CD4-positive, alpha-beta T cell treated with Interleukin-17A for 1 hour (primary cell): ENCODE measurements at places on chromosomes 7 and 10.

DNA sequence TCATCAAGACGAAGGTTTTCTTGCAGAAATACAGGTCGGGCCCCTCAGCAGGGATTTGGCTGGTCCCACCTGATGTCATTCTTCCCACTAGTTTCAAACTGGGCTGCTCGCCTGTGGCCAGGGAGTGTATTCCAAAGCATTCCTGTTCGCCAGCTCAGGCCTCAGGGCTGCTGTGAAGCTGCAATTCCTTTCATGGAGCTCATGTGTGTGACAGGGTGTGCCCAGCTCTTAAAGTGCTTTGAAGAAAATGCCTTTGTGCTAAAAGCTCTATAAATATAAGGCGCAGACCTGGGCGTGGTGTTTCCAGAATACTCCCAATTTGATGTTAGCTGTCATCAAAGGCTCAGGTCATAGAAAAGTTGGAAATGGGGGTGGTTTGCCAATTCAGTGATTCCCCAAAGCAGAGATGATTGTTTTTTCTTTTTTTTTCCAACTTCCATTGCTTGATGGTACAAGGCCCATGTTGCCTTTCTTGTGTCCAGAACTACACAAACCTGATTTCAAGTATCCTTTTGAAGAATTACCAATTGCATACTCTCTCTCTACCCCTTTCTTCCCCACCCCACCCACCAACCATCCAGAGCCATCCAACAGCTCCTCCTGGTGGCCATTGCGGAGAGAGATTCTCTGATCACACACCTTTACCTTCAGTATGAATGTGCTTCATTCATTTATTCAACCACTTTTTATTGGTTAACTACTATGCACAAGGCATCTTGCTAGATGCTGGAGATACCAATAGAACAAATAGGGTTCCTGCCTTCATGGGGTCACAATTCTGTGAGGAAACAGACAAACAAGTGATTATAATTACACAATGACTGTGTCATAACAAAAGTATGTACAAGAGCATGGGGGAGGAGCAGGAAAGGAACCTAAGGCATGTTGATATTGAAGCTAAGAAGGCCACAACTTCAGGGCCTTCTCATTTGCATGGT lies 297.3 kb upstream of the LYZL1 start:
- peak; percentile 27 for DNase-seq

DNA sequence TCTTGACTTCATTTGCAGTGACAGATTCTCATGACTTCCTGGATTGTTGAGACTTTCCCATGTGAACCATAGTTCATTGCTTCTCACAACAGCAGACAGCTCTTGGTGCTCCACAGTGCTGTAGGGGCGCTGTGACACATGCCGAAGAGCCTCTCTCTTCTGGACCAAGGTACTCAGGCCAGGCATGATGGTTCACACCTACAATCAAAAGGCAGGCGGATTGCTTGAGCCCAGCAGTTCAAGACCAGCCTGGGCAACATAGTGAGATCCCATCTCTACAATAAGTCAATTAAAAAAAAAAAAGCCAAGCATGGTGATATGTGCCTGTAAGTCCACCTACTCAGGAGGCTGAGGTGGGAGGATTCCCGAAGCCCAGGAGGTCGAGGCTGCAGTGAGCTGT lies 354.5 kb downstream of the GALNT17 start:
- no peak for DNase-seq

DNA sequence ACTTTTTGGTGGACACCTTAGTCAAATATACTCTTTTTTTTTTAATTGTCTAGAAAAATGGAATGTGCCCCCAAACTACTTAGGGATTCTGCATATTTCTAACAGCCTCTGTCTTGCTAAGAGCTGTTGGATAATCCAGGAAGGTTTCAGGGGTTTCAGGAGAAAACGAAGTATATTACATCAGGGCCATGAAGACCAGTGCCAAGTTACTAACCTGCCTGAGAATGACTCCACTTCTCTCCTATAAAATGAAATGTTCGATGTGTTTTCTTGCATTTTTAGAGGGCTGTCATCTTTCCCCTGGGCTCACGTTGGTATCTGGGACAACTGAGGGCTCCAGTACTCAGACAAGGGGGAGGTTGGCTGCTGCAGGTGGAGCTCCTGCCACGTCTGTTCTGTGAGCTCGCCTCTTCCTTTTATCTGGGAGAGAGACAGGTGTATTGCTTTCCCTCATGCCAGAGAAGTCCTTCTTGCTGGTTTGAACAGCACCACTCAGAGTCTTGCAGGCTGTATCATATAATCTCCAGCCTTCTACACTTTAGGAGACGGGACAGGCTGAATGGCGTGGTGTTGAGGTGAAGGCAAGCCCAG lies 71.3 kb downstream of the CAMK1D start:
- DNase-seq: no peak

DNA sequence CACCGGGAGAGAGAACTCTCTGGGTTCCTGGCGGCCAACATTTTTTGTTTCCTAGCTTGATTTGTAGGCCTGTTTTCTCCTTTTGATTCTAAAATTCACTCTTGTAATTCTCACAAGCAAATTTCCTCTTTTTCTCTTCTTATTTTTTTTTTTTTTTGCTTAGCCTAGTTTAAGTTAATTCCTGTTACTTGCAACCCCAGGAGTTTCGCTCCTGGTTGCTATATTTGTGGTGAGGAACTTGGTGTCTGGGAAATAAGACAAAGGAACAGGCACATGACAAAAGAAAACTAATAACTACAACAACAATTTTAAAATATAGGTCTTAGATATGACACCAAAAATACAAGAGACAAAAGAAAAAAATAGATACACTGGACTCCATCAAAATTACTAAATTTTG lies 6.7 kb downstream of the AOAH start:
- no peak for DNase-seq

- DNase-seq: peak; percentile 79
These were observed 9.2 kb upstream of the PWWP2B start for GRCh38 chr10:132387764-132388210.

DNA sequence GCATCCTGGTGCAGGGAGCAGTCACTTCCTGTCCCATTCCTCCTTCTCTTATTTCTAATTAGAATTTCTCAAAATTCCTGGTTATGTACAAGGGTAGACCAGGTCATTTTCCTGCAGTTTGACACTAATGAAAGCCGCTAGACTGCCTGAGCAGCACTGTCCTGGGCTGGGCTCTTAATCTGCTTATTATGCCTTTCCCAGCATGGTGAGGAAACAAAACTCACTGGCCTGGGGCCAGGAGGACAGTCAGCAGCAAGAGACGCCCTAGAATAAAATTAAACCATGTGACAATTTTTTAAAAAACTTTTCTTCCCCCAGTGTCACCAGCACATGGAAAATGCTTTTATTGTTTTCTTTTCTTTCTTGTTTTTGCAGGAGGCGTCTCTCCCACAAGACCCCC lies 647.5 kb downstream of the TYW1 start:
- DNase-seq: no peak

DNA sequence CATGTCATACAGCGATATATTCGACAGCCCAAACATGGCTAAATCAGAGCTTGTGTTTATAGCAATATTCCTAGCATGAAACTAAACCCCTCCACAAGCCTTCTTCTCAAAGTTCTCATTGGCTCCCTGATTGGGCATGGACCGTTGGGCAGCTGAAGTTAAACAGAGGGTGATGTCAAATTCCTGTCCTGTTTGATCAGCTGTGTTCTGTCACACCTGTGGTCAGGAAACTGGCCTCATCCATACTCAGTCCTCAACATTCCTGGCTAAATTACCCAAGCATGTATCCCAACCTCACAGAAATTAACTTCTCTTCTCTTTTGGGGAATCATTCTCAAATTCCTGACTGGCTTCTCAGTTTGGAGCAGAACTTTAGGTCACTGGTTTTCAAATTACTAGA lies 107.9 kb downstream of the ODAD2 start:
- DNase-seq: no peak

DNA sequence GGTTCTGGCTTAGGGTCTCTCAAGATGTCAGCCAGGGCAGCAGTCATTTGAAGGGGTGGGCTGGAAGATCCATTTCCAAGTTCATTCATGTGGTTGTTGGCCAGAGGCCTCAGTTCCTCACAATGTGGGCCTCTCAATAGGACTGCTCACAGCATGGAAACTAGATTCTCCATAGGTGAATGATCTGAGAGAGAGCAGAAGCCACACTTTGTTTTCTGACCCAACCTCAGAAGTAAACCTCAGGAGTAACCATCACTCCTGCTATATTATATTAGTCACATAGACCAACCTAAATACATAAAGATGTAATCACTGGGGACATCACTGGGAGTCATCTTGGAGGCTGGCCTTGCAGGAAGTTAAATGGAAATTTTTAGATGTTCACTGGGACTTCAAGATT lies 42.2 kb downstream of the GBF1 start:
- no peak for DNase-seq

- no peak for DNase-seq
These were observed 556.8 kb downstream of the DNAJB6 start for GRCh38 chr7:157893535-157894044.

DNA sequence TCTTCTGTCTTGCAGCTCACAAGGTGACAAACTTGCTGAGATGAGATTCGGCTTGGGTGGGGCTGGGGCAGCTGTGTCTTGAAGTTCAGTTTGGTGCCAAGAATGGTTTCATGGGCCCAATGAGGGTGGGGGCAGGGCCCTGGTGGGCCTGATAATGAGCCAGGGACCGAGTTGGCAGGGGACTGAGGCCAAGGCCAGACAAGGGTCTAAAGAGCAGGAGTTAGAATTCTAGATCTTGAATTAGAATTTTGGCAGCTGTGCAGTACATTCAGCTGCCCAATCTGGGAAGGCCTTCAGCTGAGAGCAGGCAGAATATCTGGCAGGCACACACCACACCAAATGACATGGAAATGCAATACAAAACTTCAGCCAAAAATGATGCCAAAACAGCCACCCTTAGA lies 1.5 kb upstream of the JAZF1 start:
- no peak for DNase-seq

DNA sequence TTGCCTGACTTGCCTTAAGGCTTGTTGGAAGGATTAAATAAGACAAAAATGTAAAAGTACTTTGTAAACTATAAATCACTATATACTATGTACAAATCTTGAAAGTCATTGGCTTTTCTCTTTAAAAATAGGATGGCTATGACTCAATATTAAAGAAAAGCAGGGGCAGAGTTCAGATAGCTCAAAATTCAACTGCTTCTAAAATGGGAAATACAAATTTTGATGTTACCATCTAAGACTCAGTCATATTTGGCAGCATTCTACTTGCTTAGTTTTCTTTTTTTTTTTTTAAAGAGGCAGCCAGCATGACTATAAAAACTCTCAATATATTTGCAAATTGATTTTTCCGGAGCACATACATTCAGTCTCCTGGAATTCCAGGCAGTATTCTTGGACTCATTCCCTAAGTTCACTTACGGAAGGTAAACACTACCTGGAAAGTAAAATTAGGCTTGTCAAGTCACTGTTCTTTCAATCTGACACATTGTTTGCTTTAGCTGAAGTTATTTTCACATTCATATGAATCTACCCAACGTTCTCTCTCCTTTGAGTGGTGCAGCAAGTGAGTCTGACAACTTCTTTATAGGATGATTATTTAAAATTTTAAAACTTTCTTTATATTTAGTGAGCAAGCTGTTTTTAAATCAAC lies 133.8 kb upstream of the CCDC6 start:
- DNase-seq: no peak

GRCh38 chr10:1434912-1435692 lies 302.2 kb downstream of the ADARB2 start:
- DNase-seq: no peak

DNA sequence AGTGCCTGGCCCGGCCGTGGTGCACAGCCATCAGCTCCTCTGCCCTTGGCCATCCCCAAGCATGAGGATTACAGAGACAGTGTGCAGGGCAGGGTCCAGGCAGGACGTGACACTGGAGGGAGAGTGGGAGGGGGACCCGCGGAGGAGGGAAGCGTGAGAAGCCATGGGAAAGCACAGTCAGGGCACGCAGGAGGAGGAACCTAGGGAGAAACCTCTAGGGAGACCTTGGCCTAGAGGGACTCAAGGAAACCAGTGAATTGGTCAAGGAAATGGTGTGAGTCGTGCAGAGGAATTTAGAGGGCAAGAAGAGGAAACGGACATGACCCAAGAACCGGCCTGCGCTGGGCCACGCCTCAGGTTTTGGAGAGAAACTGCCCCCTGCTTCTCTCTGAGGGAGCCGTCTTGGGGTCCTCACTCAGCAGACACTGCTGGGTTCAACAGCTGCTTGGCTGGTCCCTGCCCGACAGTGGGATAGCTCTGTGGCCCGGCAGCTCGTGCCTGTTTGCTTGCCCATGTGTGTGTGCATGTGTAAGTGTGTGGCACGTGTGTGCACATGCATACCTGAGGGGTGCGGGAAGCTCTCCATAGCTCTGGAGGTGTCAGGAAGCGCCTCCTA lies 3.2 kb downstream of the OPN4 start:
- no peak for DNase-seq

GRCh38 chr7:4144811-4145510 lies 537.1 kb upstream of the FOXK1 start:
- no peak for DNase-seq
